NCI-H69 (cell line): ENCODE measurements at places on chromosomes 6 and 20.

GRCh38 chr6:30055513-30055912 lies 5.6 kb upstream of the POLR1H start:
- no peak for DNase-seq

- DNase-seq: peak; percentile 77
Measured at GRCh38 chr6:40996591-40997233, 42.3 kb downstream of the UNC5CL start.

DNA sequence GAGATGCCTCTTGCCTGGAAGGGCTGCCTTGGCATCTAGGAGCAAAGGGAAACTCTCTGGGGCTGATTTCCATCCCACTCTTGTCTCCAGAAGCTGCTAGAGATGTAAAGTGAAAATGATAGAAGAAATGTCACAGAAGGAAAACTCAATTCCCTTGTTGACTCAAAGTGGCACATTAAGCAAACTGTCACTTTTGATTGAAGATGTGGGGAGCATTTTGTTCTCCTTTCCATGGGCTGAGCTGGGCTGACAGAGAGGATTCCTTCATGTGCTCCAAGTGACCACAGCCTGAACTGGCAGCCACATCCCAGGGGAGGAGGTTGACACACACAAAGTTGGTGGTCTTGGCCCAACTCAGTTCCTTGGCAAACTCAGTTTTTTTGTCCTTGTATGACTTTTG lies 9.8 kb downstream of the GPR31 start:
- no peak for DNase-seq

- DNase-seq: no peak
Measured at GRCh38 chr6:132919045-132919860, 104.9 kb downstream of the RPS12 start.

GRCh38 chr6:84362193-84362821 lies 134.9 kb upstream of the CEP162 start:
- DNase-seq: no peak

DNA sequence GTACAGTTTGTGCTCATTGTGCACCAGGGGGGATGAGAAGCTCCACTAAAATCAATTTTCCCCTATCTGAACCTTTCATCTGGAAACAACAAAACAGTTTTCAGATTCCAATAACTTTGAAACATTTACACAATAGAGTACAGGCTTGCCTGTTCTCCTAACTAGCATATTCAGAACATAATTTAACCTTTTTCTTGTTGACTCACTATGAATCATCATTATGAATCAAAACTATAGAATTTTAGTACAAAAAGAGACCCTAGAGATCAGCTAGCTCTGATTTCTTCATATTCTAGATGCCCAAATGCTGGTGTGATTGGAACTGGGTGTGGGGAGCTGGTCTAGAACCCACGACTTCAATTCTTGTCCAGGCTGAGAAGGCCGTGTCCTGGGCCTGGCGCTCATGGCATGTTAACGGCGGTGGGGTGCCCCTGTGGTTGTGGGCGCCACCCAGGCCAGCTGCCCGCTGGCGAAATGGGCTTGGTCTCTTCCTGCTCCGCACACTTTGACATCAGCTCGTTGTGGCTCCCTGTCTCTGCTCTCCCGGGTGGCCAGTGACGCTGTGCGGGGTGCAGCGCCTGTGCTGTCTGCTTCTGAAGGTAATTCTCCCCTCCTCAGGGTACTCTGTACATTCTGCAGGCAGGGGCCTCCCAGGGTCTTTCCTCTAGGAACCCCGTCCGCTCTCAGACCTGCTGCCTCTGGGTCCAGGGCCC lies 29.9 kb upstream of the AGPAT4 start:
- no peak for DNase-seq

- DNase-seq: no peak
Measured at GRCh38 chr6:156166093-156166492, 611.1 kb upstream of the ARID1B start.

GRCh38 chr6:53793318-53794136 lies 1.3 kb upstream of the LRRC1 start:
- DNase-seq: peak; percentile 91

GRCh38 chr20:34709831-34710567 lies 5.9 kb downstream of the TP53INP2 start:
- DNase-seq: peak; percentile 93

DNA sequence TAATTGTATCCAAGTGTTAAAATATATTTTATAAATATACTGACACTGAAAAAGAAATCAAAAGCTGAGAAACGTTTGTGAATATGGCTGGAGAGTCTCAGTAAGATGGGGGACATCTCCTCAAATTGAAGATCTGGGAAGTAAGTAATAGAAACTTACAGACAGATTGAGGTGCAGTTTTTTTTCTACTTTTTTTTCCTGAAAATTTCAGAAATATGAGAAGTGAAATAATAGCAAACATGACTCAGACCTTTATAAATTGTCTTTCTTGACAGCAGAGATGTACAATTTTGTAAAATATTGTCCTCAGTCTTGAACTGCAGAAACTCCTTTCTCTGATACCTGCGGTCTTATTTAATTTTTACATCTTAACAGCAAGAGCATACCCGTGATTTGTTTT lies 347.1 kb downstream of the UTRN start:
- DNase-seq: no peak

- no peak for DNase-seq
Measured at GRCh38 chr6:17998442-17998841, 11.0 kb upstream of the KIF13A start.

GRCh38 chr6:141783585-141783984 lies 349.1 kb upstream of the GJE1 start:
- no peak for DNase-seq

- DNase-seq: peak; percentile 64
Measured at GRCh38 chr6:111805511-111806164, 67.6 kb downstream of the FYN start.

- DNase-seq: no peak
Measured at GRCh38 chr20:47748823-47749222, 36.5 kb downstream of the SULF2 start.
